Inflammatory macrophage (primary cell): ENCODE measurements at places on chromosomes 7 and 10.

- no peak for DNase-seq
These were observed 954.7 kb upstream of the ZNF722 start for GRCh38 chr7:63043657-63044543.

GRCh38 chr7:50513166-50513871, 51.9 kb downstream of the DDC start:
- no peak for DNase-seq

GRCh38 chr10:111493024-111493625, 416.3 kb downstream of the ADRA2A start:
- no peak for DNase-seq

GRCh38 chr7:145698526-145699262, 417.9 kb upstream of the CNTNAP2 start:
- DNase-seq, result no peak

DNA sequence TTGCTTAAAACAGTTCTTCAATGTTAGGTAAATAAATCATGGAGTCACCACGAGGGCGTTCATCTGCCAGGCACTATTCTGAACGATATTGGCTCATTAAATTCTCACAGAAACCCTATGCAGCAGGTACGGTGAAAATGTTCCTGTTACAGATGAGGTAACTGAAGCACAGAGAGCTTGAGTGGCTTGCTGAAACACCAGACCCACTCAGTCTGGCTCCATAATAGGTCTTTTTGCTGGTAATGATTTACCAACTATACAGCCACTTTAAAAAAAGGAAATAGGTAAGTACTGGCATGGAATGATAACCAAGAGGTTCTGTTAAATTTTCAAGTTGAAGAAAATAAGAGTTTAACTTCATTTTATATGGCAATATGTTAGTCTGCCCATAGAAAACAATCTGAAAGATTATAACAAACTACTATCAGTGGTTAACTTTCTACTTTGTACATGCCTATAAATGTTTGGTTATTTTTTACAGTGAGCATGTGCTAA, 1.3 kb upstream of the TM9SF3 start:
- DNase-seq, result no peak

DNA sequence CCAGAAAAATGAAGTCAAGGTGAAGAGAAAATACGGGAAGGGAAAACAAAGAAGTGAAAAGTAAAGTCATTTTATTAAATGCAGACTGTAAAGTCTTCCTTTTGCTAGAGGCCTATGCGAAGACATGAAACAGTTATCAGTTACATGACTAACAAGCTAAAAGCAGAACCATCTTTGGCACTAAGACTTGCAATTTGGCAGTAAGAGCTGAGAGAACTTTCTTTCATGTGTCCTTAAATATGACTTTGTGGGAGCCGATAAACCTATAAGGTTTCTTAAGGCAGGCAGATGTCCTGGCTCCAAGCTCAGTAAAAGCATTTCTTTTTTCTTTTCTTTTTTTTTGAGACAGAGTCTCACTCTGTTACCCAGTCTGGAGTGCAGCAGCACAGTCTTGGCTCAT, 10.4 kb downstream of the ANLN start:
- DNase-seq, result peak; percentile 11

- DNase-seq, result no peak
These were observed 389.6 kb upstream of the PODXL start for GRCh38 chr7:131945957-131946544.

GRCh38 chr10:8978100-8978499, 923.6 kb downstream of the GATA3 start:
- no peak for DNase-seq

DNA sequence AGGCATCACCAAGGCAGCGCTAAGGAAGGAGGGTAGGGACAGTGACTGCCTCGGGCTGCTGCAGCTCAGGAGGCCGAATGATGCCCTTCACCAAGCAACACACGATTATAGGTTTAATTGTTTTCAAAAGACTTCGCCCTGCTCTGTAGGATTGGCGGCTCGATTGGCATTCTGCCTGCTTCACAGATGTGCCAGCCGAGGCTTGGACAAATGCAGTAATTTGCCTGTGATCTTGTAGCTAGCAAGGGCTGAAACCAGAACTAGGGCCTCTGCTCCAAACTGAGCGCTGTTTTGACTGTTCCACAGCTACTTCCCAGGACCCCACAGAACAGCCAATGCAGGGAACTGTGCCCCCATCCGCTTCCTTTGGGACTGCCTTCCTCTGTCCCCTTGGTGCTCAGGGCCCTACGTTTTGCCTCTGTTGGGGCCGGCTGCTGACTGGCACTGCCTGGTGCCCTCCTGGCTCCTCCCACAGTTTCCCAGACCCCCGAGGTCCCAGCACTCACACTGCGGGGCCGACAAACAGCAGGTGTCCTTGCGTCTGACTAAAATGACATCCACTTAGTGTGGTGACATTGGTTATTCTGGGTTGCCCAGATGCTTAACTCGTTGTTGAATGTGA, 62.6 kb upstream of the EN2 start:
- no peak for DNase-seq

DNA sequence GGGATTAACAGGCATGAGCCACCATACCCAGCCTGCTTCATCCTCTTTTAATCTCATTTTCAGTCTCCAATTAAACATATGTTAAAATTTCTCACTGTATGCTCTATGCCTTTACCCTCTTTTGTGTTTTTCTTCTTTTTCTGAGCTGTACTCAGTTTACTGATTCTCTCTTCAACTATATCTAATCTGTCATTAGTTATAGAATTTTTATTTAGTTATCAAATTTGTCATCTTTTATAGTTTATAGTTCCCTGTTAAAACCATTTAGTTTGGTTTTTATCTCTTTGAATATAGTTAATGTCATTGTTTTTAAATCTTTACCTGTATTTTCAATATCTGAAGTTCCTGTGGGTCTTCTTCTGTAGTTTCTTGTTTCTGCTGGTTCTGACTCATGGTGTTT, 93.3 kb downstream of the KAT6B start:
- no peak for DNase-seq

DNA sequence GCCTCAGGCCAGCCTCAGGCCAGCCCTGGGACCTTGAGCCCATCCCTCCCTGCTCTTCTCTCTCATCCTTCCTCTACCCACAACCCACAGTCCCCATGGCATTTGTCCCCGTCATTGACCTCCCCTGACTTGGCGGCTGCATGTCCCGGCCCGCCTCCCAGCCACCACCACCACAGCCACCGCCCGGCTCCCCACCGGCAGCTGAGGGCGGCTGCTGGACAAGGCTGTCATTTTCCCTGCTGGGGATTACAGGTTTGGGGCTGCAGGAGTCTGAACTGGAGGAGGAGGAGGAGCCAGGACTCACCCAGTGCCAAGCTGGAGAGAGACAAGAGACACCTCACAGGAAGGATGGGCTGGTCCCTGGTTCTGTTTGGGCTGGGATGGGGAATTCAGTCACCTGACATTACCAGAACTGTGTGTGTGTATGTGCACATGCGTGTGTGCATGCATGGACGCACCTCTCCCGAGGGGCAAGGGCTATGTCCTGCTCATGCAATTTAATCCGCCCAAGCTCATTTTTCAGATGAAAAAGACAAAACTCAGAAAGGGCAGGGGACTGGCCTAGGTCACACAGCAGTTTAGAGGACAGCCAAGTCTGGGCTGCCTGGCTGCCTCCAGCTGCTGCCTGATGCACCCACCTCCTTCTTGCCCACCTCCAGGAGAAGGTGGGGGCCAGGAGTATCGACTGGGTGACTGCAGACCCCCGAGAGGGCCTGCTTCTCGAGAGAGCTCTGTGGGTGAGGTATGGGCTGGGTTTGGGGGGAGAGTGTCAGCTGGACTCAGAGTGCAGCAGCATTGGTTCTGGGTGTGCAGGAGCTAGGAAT, 113.1 kb downstream of the ZMIZ1 start:
- DNase-seq, result peak; percentile 22

DNA sequence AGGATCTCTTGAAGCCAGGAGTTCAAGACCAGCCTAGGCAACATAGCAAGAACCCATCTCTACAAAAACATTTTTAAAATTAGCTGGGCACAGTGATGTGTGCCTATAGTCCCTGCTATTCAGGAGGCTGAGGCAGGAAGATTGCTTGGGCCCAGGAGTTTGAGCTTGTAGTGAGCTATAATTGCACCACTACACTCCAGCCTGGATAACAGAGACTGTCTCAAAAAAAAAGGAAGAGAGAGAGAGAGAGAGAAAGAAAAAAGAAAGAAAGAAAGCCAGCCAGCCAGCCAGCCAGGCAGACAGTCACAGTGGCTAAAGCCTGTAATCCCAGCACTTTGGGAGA, 95.2 kb upstream of the STK17A start:
- no peak for DNase-seq

DNA sequence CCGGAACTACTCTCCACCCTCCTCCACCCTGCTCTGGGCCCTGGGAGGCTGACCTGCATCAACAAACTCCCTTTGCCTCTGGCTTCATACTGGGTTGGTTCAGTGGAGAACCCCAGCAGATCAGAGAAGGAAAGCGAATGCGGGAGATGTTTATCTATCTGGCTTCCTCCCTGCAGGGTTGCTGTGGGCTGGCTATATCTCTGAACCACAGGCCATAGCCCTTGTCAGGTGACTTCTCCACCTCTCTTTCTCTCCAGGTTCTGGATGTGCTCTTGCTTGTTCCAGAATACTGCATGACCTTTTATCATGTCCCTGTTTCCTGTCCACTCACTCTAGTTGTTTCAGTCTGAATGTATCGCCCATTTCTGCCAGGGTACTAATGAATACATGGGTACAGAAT, 51.7 kb upstream of the IFRD1 start:
- DNase-seq, result no peak

GRCh38 chr7:43905956-43906330, 453 bp downstream of the URGCP start:
- peak; percentile 17 for DNase-seq

DNA sequence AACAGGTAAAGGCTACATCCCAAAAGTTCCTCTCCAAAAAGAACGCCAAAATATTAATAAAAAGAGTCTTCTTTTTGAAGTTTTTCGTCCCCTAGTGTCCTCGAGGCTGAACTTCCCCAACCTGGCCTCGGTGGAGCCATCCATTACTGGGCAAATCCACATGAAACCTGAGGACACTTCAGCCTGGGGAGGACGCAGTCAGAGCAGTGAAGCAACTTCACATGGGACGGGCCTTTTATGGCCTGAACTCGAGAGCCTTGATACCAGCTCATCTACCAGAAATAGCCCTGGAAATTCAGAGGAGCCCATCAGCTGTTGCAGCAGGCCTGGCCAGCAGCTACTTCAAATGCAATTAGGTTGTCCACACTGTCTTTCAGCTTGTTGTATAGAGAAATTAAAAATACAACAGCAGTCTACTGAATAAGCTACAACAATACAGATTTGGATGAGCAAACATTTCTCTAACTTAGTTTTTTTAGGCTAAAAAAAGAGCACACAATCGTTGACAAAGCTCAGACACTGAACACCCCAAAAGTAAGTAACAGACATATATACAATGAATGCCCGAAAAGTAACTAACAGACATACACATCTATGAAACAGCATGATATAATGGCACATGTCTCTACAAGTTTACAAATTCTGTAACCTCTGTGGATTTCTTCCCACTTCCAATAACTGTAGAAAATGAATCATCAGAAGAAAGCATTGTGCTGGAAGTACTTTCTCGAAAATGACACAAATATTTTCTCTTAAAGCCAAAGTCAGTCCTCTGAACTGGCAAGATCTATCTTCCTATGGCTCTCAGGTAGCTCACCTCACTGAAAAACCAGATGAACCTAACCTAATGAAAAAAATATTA, at the start of gene SVIL:
Gene SVIL, minus strand, starts transcription at position 208 of the 862 bp plus-strand sequence. CDS start 79,913 bp downstream, outside the sequence.
- DNase-seq, result peak; percentile 65

GRCh38 chr10:84537447-84537931, 209.1 kb downstream of the CCSER2 start:
- peak; percentile 64 for DNase-seq

- DNase-seq, result no peak
These were observed 241.9 kb downstream of the GLRX3 start for GRCh38 chr10:130377986-130378540.

DNA sequence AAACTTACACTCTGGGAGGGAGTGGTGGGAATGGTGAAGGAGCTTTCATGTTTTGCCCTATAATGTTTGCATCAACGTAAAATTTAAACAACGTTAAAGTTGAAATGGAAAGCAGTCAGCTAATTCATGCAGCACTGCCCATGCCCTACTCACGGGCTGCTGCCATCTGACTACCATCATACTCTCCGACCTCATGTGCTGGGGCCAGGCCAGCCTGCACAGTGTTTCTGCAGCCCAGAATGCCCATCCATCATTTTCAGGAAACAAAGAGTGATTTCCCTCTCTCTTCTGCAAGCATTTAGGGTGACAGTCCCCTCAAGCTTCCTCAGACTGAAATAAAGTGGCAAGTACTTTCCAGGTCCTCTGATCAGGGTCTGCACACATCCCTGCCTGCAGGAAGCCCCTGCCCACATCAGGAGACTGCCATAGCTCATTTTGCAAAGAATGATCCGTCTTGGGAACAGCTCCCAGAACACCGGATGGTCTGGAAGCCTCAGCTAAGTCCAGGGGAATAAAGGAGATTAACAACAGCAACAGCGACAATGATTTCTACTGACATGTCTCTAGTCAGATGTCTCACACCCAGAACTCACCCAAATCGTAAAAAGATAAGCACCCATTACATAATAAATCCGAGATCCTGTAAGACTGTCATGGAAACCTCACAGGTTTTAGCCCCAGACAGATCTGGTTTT, 40.3 kb downstream of the ARHGAP22 start:
- DNase-seq, result no peak

DNA sequence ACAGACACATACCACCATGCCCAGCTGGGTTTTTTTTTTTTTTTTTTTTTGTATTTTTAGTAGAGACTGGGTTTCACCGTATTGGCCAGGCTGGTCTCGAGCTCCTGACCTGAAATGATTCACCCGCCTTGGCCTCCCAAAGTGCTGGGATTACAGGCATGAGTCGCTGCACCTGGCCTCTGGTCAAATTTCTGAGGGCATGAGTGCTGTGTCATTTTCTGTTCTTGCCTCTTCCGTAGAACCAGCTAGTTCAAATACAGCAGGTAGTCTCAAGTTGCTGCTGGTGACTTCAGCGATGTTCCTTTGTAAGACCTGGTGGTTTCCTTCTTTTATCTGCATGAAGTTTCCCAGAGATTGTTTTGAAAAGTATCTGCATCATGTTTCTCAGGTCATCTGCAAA, 134.8 kb upstream of the SHH start:
- DNase-seq, result no peak

DNA sequence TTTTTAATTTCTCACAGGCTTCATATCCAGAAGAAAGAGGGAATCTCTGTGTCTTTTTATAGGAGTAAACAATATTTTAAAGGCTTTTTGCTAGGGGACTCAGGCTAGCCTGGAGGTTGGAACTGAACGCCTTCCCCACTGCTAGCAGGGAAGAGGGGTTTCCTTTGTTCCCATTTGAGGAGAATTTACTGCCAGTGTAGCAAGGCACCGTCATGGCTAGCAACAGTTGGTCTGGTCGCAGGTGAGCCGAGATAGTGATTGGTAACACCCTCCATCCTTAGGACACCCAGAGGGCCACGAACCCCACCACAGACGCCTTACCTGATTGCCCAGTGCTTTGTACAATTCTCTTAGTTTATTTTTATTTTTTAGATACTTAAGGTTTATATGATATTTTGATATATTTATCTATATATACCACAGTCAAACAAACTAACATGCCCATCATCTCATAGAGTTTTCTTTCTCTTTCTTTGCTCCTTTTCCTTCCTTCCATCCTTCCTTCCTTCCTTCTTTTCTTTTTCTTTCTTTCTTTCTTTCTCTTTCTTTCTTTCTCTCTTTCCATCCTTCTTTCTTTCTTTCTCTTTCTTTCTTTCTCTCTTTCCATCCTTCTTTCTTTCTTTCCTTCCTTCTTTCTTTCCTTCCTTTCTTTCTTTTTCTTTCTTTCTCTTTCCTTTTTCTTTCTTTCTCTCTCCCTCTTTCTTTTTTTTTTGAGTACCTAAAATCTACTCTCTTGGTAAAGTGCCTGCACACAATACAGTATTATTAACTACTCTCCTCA, 219.0 kb upstream of the AKR1E2 start:
- DNase-seq, result no peak
